Ureter (tissue), 1 donor: ENCODE measurements at places on chromosomes 3 and 15.

DNA sequence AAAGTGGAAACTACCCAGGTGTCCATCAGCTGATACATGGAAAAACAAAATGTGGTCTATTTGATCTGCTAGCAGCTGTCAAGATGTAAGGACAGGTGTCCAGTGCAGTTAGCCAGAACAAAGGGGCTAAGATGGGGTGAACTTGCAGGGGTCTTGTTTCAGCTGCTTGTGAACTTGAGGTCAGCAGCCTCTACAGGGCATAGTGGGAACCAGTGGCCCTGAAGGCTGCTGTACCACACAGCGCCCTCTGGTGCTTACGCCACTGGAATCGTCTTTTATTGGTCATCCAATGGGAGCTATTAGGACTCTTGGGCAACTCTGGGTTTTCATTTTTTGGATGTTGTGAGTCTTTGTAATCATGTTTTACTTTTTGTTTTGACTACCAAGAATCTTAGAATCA, 62.2 kb upstream of the CTSH start:
- DNase-seq: no peak

DNA sequence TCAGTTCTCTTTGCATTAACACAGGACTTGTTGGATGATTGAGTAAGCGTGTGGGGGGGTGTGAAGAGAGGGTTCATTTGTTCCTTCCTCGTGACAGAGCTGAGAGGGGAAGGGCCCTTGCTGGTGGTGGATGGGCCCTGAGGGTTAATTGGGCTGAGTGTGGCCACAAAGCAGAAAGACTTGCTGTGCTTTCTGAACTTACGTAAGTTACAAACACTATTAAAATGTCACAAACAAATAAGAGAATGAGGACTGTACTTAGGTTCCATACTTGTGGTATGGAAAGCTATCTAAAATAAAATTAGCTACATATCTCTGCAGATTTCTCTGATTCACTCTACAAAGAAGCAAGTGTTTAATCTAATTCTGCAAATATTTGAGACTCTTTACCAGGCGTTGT, 231.3 kb downstream of the LPP start:
- DNase-seq: no peak

GRCh38 chr15:38685686-38686339, 121.2 kb upstream of the RASGRP1 start:
- no peak for DNase-seq

DNA sequence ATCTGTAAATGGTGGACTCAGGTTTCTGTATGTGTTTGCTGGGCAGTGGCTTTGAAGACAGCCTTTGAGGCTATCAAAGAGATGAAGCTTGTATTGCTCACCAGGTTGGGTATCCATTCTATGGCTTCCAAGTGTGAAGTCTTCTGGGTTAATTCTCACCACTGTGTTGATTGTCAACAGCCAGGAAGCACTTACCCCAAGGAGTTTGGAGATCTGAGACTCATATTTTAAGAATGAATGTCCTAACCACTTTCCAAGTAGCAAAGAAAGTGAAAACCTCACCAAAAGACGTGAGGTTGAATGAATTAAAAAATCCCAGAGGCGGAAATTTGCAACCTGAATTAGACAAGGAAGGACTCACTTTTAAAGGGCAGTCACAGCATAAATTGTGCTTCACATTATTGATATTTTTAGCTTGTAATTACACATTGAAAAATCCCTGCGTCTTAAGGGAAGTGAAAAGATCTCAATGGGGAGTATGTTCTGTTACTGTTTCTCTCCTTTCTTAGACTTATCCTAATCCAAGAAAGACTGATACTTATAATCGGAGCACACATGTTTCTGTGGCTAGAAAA, 304.0 kb upstream of the TPRG1 start:
- no peak for DNase-seq

- DNase-seq: no peak
Observed at GRCh38 chr15:78842519-78842918, 30.2 kb upstream of the MORF4L1 start.

DNA sequence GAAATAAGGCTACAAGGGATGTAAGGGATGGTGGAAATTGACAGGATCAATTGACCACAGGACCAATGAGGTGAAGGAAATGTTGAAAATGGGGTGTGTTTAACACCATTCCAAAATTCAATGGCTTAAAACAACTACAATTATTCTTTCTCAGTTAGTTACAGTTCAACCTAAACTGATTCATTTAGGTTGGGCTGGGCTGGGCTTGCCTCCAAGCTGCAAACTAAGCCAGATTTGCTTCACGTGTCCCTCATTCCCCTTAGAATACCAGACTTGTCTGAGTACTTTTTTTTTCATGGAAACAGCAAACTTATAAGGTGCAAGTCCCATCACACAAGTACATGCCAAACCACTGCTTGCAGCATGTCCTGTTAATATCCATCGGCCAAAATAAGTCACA, 280.1 kb downstream of the NEK10 start:
- no peak for DNase-seq

- no peak for DNase-seq
Observed at GRCh38 chr15:98840053-98840452, 167.5 kb downstream of the PGPEP1L start.

- DNase-seq: no peak
Observed at GRCh38 chr15:56817321-56818080, 84.2 kb upstream of the ZNF280D start.

DNA sequence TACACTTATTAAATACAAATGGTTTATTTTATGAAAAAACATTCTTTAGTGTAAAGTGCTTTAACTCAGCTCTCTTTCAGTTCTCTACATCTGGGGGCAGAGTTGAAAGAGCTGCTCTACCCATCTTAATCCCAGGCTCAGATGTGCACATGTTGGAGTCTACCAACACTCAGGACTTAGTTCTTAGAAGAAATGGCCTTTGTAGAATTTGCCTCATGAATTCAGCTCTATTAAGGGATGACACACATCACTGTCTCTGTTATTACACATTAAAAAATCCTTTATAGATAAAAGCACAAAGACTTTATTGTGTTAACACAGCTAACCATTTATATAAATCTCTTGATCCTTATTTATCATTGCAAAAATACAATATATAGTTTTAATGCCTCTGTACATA, 31.7 kb upstream of the GSK3B start:
- no peak for DNase-seq

DNA sequence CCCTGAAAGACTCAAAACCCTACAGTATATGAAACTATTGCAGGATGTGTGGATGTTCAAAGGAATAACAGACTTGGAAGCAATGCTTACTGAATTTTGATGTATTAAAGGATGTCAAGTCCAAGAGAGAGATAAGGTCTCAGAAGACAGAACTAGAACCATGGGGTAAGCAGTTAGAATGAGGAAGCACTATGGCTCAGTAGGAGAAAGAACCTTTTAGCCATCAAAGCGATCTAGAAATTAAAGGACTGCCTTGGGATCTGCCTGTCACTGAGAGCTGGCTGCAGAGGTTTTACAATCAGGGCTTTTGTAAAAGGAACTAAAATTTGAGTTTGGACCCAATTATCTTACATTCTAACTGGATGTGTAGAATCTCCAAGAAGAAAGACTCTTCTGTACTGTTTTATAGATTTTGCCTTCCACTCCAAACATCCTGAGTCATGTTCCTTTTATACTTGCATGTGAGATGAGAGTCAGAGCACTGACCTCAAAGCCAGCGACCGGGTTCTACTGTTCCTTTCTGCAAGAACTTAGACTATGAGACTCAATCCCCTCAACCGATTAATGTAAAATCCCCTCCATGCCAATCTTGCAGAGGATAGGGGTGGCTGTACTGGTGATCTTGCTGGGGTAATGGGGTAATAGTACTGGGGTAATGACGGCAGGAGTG, 412.3 kb upstream of the TPRG1 start:
- no peak for DNase-seq

GRCh38 chr3:161700998-161701397, 204.4 kb downstream of the OTOL1 start:
- DNase-seq: no peak

- no peak for DNase-seq
Observed at GRCh38 chr15:51912528-51912927, 59.0 kb downstream of the LEO1 start.

- DNase-seq: no peak
Observed at GRCh38 chr3:155393316-155393715, 99.8 kb upstream of the STRIT1 start.

- DNase-seq: no peak
Observed at GRCh38 chr3:111366515-111366914, 175.5 kb upstream of the CD96 start.
